ENCODE measurements at places on chromosomes 1 and 21. TPM values are rescaled to one million over a fixed set of nuclear protein-coding genes. Genes with fewer than 3 reads are reported as not detected.

DNA sequence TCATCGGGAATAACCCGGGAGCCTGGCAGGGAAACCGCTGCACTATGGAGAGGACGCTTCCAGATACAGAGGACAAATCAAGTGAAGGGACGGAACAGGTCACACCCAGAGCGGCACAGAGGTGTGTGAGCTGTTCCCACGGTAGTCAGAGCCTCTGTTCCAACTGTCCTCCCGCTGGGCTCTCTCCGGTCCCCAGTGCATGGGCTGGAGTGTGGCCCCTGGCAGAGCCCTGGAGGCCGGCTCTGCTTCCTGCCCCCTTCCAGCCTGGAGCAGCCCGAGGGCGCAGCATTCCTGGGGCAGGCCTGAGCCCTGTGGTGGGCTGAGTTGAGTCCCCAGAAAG is 11.9 kb upstream of the ZBTB21 start:
- no peak for DNase-seq

Gene LRRIQ3
- total RNA-seq = 0.82 TPM

- no peak for DNase-seq
These were observed 102.5 kb upstream of the TARDBP start for GRCh38 chr1:10909697-10910680.

Gene POU3F1
- 9.4 TPM for total RNA-seq

DNA sequence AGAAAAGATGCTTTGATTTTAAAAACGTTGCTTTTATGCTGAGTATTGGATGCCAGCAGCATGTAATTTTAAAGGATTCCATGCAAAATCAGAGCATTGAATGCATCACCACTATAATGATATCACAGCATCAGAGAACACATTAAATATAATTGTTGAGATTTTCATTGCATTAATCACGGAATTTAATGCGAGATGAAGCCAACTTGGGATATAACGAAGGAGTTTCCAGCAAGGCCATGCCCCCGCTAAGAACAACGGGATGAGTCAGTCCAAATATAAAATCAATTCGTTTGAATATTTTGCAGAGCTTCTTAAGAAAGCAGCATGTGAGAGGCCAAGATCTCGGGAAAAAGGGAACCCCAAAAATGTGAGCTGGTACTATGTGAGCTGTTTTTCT is 423.4 kb upstream of the CHRM3 start:
- DNase-seq = no peak

Gene OR6F1
- not detected for total RNA-seq

- peak; percentile 25 for DNase-seq
These were observed 857 bp upstream of the AK5 start for GRCh38 chr1:77280962-77281361.

DNA sequence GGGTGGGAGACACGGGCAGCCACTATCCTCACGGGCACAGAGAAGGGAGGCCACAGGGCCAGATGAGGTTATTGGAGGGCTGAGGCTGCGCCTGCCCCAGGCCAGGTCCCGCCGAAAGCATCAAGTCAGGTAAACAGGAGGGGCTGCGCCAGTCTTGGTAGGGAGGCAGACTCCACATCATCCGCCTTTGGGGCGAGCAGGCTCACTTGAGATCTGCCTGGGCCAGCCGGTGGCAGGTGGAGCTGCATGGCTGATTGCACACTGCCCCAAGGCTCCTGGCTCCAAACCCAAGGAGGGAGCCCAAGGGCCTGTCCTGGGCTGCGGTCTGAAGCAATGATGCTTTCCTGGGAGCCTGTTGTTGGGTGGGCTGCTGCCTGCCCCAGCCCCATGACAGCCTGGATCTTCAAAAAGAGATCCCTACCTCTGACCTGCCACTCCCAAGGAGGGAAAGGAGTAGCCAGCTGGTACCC is 4.6 kb downstream of the SMIM1 start:
- DNase-seq = no peak

Gene PKNOX1
- total RNA-seq = 23.2 TPM

Gene FCAMR
- total RNA-seq = not detected

DNA sequence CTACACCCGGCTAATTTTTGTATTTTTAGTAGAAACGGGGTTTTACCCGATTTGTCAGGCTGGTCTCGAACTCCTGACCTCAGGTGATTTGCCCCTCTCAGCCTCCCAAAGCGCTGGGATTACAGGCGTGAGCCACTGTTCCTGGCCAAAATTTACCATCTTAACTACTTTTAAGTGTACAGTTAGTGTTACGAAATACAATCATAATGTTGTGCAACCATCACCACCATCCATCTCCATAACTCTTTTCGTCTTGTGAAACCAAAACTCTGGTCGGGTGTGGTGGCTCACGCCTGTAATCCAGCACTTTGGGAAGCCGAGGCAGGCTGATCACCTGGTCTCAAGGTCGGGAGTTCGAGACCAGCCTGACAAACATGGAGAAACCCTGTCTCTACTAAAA is 14.1 kb upstream of the ZBTB40 start:
- DNase-seq = no peak

Gene IGSF9
- total RNA-seq = 5.3 TPM

DNA sequence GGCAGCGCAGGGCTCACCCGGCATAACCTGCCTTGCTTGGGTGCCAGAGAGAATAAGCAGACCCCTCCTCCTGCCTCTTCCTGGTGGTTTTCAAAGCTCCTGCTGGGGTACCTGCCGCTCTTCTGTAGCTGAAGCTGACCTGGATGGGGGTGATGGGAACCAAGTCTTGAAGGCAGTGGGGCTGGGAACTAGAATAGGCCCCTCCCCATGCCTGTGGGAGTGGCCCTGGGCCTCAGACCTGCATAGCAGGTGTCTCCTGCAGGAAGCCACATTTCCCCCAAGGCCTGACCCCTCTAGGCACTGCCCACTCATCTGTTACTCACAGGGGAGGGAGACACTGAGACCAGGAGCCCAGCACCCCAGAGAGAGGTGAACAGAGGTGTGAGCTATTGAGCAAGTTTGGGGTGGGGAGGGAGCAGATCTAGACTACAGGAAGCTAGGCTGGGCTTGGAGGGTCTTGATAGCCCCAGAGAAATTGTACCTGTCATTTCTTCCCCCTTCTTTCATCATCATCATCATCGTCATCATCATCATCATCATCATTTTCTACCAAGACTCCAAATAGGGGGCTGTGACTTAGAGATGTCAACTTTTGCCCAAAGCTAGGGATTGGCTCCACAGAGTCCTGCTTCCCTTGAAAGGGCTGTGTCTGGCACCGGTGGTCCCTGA is 10.1 kb downstream of the PADI1 start:
- DNase-seq = no peak

DNA sequence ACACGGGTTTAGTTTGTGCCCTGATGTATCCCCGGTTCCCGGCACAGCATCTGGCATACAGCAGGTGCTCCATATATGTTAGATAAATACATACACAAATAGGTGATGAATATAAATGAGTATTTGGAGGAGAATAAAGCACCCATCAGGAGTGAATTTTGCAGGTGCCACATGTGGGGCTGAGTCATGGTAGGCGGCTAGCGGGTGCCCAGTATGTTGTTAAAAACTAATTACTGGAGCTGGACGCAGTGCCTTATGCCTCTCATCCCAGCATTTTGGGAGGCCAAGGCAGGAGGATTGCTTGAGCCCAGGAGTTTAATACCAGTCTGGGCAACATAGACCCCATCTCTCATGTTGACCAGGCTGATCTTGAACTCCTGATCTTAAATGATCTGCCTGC is 16.7 kb upstream of the WASF2 start:
- no peak for DNase-seq

GRCh38 chr1:114078116-114078515 is 75.6 kb downstream of the SYT6 start:
- no peak for DNase-seq

DNA sequence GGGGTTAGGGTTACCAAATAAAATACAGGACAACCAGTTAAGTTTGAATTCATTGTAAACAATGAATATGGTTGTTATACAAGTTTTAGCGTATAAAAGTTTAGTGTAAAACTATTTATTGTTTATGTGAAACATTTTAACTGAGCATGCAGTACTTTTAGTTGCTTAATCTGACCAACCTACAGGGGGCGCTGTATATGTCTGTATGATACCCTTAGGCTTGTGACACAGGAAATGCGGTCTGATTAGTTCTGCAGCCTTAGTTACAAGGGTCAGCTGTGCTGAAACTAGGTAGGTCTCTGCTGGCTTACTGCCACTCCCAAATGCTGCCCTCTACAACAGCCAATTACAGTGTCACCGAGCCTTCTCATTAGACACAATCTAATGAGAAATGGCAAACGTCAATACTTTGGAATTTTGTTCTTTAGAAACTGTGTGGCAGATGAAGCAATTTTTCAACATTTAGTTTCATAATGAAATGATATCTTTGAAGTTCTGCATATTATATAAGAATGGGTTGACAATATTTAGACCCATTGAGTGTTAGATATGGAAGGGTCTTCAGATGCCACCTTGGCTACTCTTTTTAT is 56.2 kb downstream of the NTNG1 start:
- DNase-seq = no peak

Gene NMNAT2
- 34.2 TPM for total RNA-seq

DNA sequence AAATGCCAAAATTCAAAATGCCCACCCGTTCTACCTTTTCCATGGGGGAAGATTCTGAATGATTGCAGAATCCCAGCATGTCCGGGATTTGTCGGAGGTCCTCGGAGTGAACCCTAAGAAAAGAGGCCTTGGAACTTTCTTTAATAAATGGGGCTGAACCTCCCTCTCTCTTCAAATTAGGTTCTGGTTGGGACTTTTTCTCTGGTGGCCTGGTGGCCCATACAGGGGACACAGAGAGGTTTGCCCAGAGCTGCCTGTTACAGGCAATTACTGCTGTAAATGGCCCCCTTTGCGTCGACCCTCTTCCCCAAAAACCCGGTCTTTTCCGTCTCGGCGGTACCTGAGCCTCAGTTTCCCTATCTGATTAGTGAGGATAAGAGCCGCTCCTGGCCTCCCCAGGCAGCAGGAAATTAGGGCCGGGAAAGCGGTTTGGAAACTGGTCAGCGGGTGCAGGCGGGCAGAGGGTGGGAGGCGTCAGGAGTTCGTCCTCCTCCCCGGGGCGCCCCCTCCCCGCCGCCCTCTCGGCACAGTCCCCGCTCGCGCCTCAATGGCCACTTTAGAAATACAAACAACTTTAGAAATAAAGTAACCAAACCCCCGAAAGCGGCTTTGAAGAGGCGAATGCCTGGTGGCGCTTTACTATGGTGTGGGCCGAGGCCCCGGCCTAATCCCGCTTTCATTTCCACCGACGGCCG is 15.6 kb downstream of the PAX7 start:
- no peak for DNase-seq

Gene NBPF19
- total RNA-seq = 3.7 TPM

Gene DMBX1
- not detected for total RNA-seq

- no peak for DNase-seq
These were observed 61.8 kb upstream of the COA6 start for GRCh38 chr1:234311414-234311813.

Gene C1orf116
- not detected for total RNA-seq

- no peak for DNase-seq
These were observed 38.9 kb downstream of the YY1AP1 start for GRCh38 chr1:155649676-155650075.
